ENCODE measurements at places on chromosomes 1 and 21.
A peak's percentile ranks its signal among the peaks of the same experiment; 100 is the strongest.

DNA sequence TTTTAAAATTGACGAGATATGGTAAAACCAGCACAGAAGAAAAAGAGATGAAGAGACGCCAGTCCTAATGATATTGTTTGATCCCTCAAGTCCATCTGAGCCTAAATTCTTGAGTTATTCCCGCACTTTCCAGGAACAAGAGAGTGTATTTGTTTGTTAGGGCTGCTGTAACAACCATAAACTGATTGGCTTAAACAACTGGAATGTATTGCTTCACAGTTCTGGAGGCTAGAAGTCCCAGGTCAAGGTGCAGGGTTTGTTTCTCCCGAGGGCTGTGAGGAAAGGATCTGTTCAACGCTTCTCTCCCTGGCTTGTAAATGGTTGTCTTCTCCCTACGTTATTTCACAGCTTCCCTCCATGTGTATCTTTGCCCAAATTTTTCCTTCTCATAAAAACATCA lies 7.8 kb upstream of the EXO1 start:
- no peak for DNase-seq

DNA sequence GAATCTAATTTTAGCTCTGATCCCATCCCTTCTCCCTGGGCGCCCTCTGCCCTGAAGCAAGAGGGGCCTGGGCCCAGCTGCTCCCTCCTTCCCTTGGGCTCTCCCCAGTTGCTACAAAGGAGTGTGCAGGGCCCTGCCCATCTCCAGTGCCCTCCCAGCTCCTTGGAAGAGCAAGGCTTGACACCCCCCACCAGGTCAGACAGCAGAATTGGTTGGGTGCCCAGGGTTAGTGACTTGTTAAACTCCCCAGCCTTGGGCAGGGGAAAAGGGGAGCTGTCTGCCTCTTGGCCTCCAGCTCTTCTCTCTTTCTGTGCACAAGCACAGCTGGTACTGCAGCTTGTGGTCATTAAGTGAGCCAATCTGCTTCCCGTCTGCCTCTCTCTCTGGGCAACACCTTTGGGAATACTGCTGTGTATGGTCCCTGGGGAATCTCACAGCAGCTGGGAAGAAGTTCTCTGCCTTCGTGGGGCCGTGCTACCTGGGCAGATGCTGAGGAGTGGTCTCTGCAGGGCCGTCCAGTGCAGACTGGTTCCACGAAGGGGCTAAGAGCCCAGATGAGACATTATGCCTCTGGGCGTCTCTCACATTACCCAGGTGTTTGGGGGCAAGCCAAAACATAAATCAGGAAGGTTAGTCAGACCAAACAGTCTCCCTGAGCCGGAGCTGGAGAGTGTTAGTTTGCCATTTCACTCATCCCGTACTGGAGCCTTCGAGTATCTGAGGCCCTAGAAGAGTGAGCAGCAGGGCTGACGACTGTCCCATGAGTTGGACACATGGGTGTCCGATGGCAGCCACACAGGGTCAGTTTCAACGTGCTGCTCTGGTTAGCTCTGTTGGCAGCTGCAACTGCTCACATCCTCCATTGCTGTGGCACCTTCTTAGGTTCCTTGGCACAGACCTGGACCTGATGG lies 37.3 kb downstream of the TMEM53 start:
- no peak for DNase-seq

- DNase-seq, result no peak
These were observed 492 bp downstream of the FOXO6 start for GRCh38 chr1:41361495-41362356.

DNA sequence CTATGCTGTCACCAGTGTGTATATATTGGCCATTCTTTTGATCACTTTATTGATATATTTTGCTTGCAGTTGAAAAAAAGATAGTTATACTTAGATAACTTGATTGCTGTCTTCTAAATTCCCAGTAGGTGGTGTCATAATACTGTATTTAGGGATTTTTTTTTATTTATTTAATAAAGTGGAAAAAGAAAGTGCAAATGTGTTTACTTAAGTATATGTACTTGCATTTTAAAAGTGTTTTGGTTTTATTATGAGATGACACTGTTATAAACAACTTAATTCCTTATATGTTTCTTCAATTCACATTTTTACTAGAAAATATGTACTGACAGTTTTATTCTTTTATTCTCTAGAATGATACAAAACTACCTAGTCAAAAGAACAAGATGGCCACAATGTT lies 164.8 kb downstream of the USP25 start:
- DNase-seq, result peak; percentile 11

All from HS-5 (cell line).